GM18507 (cell line): ENCODE measurements at places on chromosomes 13 and 19.

GRCh38 chr19:49888510-49888824 is 8.2 kb downstream of the IL4I1 start:
- DNase-seq = no peak

- no peak for DNase-seq
These were observed 566.4 kb downstream of the PCDH9 start for GRCh38 chr13:66663711-66664110.

- no peak for DNase-seq
These were observed 36.4 kb downstream of the SOX1 start for GRCh38 chr13:112103260-112103838.

GRCh38 chr13:59345311-59345710 is 818.4 kb downstream of the DIAPH3 start:
- no peak for DNase-seq

DNA sequence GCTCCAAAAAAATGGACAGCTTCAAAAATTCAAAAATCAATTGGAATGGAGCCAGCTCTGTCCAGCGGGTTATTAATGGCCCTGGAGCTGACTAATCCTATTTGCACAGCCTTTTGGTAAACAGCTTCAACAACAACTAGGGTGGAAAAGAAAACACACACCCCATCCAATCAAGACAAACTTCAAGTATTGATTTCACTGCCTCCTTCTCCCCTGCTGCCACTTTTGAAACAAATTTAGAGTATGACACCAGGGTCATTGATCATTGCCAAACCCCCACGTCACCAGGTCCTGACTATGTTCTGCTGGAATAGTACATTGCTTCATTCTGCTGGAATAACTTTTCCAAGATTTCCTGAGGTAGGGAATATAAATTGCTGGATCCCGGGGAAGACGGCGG is 56.8 kb upstream of the GTF3A start:
- no peak for DNase-seq

- DNase-seq = no peak
These were observed 20.7 kb downstream of the KLK5 start for GRCh38 chr19:50932018-50932689.

- DNase-seq = no peak
These were observed 469.4 kb downstream of the FOXO1 start for GRCh38 chr13:40197049-40197448.

DNA sequence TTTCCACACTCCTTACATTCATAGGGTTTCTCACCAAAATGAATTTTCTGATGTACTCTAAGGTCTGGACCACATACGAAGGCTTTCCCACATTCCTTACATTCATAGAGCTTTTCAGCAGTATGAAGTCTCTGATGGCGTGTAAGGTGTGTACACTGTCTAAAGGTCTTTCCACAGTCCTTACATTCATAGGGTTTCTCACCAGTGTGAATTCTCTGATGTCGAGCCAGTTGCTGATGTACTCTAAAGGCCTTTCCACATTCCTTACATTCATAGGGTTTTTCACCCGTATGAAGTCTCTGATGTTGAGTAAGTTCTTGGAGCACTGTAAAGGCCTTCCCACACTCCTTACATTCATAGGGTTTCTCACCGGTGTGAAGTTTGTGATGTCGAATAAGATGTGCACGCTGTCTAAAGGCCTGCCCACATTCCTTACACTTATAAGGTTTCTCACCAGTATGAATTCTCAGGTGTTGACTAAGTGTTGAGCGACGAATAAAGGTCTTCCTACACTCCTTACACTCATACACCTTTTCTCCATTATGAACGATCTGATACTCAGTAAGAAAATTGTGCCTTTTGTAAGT is 38.1 kb downstream of the ZFP14 start:
- DNase-seq = no peak

DNA sequence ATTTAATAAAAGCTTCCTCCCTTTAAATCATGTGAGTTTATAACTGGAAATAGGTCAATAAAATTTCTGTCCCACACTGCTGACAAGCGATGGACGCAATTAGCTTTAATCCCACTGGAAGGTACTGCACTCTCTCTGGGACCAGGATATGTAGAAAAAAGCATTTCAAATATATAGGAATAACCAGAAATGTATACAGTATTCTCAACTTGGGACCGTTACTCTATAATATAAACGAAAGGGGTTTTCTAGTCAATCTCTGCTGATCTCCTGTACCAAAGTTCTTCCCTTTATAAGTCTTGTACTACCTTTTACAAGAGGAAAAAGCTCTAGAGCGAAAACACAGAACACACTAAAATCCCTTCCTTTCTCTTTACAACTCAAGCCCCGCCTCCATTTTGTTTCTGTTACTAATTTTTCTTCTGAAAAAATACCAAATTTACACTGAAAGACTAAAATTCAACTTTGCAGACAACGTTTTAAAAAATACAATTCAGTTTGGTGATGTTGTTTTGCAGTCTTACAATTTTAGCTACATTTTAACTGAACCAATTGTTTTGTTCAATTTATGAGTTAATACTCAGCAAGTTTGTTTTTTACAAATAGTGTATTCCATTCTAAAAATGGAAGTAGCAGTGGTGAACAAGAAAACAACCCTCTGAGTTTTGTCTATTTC is 1.7 kb upstream of the USPL1 start:
- DNase-seq = no peak

DNA sequence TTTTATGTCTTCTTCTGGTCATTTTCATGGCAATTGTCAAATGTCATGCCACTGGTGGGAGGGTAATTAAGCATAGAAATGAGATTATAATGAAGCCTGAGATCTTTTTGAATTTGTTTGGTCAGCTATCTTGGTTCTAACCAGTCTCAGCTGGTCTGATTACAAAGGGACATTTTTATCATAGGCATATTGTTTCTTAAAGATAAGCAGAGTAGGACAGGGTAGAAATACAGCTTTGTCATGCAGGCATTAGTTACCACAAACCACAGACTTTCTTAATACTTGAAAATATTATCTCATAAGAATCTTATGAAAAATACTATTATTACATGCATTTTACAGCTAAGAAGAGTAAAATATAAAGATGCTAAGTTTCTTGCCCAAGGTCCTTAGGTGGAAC is 1761.5 kb downstream of the PCDH9 start:
- no peak for DNase-seq

DNA sequence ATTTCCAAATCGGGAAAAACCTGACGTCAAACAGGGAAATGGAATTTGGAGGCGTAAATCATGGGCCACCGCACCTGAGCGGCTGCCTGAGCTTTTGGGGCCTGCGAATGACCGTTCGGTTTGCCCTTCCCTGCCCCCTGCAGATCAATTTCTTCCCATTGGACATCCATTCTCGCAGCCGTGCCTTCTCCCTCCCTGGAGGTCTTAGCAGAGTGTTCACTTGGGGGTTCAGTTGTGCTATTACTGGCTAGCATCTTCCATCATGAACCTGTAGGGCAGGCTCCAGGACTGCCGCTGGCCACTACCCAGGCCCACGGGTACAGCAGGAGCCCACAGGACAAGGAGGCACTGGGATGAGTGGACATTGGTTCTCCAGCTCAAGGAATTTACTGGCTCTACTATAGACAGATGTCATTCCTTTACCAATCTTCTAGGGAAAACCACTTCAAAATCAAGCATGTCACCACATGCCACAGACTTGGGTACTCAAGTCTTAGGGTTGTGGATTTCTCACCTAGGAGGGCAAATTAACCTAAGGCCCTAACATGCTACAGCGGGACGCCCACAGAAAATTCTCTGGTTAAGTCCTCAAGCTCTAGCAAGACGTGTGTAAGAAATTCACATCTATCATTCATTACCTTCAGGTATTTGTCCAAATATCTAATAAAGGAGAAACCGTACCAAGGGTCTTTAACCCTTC is 75.5 kb downstream of the COL4A1 start:
- no peak for DNase-seq
